A673 (cell line): ENCODE measurements at places on chromosomes 7 and 10. TPM values are rescaled to one million over a fixed set of nuclear protein-coding genes. Genes with fewer than 3 reads are reported as not detected.

The CLRN3 gene
- total RNA-seq, result not detected in 2 replicates

GRCh38 chr10:25072786-25073185 is 56.4 kb downstream of the THNSL1 start:
- no peaks in the 10 kb centered on the region for H3K4me1 ChIP-seq
- DNase-seq, result no peak
- H3K27ac ChIP-seq, result no peak overlapping the region
- no peak overlapping the region for H3K4me3 ChIP-seq
- no peaks in the 10 kb centered on the region for H3K36me3 ChIP-seq

DNA sequence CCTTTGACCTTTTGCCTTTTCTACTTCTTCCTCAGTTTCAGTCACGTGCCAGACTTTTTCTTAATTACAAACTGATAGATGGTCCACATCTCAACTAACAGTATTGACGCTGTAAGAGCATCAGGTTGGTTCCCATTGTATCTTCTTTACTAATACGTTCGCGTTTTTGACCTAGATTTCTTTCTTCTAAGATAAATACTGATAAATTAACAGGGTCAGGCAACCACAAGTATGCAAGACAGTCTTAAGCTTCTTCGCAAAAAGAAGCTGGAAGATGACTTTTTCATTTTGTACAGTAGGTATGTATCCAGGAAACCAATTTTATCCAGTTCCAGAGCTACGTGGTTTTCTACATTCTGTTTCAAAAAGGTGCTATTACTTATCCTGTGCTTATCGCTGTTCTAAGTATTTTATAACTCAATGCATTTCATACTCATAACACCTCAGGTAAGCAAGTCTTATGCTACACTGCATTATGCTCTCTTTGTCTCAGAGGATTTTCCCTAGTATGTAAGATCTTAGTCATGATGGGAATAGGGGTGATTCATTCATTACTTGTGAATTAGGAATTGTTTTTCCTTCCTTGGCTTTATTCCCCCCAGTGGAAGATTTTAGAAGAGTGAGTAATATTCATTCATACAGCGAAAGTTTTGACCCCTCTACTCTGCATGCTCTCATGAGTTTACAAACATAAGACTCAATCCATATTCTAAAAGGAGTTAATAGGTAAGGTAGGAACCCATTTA is 955 bp downstream of the DUS4L start:
- H3K4me3 ChIP-seq, result peak overlapping the region; percentile 96

GRCh38 chr10:98758463-98758862 is 311.7 kb upstream of the HPS1 start:
- no peak overlapping the region for H3K4me3 ChIP-seq
- no peak overlapping the region for H3K27ac ChIP-seq
- H3K4me1 ChIP-seq, result no peaks in the 10 kb centered on the region
- no peak for DNase-seq
- peaks cover 6% of the 10 kb centered on the region for H3K27me3 ChIP-seq

DNA sequence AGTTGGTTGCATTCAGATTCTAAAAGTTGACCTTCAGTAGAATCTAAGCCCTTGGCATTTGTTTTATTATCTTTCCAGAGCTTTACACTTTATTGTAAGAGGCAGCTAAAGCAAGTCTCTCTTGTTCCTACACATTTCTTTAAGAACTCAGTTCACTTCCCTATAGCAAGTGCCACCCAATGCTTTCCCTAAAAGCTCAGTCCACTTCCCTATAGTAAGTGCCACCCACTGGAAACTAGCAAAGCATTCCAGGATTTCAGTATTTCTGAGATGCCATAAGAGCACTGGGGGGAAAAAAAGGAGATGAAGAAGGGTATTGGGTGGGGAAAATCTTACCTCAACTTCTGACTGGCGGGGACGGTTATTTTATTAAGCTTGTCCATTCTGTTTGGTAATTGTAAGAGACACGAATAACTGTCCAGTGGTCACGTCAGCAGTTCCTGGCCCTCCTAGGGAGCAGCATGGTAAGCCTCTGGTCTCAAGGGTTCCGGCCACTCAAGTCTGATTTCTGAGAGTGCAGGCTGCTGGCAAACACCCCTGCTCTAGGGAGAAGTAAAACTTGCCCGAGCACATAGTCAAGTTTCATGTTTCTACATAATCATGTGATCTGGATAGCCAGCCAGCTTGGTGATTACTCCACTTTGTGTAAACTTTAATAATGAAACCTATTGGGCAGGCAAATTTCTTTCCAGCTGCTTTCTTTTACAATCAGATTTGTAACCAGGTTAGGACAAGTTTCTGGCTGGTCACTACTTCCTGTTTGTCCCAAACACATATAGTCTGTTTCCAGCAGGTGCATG is at the start of gene BLNK:
Gene BLNK, minus strand, starts transcription at position 554 of the 800 bp plus-strand sequence. Its CDS starts 171 bp downstream, at position 383.
- H3K4me3 ChIP-seq, result no peak within 1 kb of the TSS
- no peaks in the 10 kb centered on the region for H3K27me3 ChIP-seq
- no peaks in the 10 kb centered on the region for H3K4me1 ChIP-seq
- no peaks in the 10 kb centered on the region for H3K36me3 ChIP-seq
- no peak within 1 kb of the TSS for H3K27ac ChIP-seq
- DNase-seq, result no peak

- no peak overlapping the region for H3K4me3 ChIP-seq
- H3K4me1 ChIP-seq, result no peaks in the 10 kb centered on the region
- peaks cover 27% of the 10 kb centered on the region for H3K27me3 ChIP-seq
These were observed 822 bp upstream of the PRPF18 start for GRCh38 chr10:13585943-13586342.

DNA sequence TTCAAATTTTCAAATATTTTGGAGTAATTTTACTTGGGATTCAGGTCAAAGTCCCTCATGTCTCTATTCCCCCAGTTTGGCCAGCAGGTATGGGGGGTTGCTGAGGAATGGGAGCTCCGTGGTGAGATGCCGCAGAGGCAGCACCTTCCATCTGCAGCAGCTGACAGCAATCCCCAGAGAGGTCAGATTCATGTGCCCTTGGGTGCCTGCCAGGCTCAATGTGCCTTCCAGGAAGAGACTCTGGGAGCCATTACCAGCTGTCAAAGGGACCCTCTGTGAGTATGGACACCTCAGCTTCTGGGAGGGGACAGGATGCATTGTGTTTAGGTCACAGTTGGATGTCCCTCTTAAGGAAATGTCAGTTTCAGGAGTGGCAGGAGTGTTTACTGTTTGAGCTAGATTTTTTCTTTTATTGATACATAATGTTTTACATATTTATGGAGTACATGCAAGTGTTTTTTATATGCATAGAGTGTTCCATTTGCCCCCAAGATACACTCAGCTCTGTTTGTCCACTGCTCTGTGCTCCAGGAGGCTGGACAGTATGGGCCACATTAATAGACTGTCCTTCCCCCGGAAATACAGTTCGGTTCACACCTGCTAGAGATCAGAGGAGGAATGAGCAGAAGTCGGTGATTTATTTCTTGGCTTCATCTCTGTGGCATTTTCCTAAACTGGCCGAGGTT is 75.3 kb upstream of the GRB10 start:
- H3K4me1 ChIP-seq, result no peaks in the 10 kb centered on the region
- no peak for DNase-seq
- no peak overlapping the region for H3K4me3 ChIP-seq
- H3K36me3 ChIP-seq, result no peaks in the 10 kb centered on the region
- no peaks in the 10 kb centered on the region for H3K27me3 ChIP-seq

DNA sequence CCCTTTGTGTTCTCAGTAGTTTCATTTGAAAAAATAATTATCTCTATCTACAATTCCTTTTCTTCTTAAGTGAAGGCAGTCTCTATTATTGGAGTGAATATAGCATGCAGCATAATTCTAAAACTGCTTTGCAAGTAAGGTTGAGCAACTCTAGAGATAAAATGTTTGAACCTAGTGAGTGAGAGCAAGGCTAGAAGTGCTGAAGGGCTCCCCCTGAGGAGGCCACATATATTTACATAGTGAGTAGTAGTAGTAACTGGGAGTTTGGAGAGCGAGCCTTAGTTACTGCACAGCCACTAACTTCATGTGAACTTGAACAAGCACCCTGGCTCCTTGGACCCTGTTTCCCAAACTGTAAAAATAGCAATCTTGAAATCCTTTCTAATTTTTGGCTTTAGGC is 141.5 kb upstream of the DKK1 start:
- no peak overlapping the region for H3K27ac ChIP-seq
- peak; percentile 1 for DNase-seq
- H3K36me3 ChIP-seq, result no peaks in the 10 kb centered on the region
- no peak overlapping the region for H3K4me3 ChIP-seq

The SERPINE1 gene
- 4.7 and 5.3 TPM in 2 replicates for total RNA-seq

The MYPN gene
- 0.87 and 1.7 TPM in 2 replicates for total RNA-seq

The CUBN gene
- 1.9 and 3.4 TPM in 2 replicates for total RNA-seq

DNA sequence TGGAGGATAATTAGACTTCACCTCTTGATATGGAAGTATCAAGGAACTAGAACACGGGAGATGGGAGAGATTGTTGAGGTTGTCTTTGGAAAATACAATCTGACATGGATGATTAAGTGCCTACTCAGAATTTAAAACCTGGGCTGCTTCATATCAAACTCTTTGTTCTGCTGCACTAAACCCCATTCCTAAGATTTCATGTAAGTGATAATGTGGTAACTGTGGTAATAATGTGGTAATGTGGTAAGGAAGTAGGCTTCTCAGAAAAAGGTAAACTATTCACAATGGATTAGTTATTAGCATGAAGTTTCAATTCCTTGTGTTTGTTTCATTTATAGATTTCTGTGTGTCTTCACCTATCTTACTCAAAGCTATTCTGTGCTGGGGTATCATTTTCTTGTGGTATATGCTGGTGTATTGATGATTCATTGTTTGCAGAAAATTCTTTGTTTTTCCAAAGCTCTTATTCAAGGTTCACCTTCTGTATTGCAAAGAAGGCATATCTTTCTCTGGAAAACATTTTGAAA is 129.9 kb upstream of the TAC1 start:
- no peak overlapping the region for H3K27ac ChIP-seq
- no peak overlapping the region for H3K4me3 ChIP-seq
- no peaks in the 10 kb centered on the region for H3K36me3 ChIP-seq
- H3K27me3 ChIP-seq, result peaks cover 2% of the 10 kb centered on the region

- H3K36me3 ChIP-seq, result no peaks in the 10 kb centered on the region
- H3K27ac ChIP-seq, result no peak overlapping the region
- peaks cover 3% of the 10 kb centered on the region for H3K4me1 ChIP-seq
- no peaks in the 10 kb centered on the region for H3K27me3 ChIP-seq
- no peak overlapping the region for H3K4me3 ChIP-seq
These were observed 972.6 kb downstream of the KCNMA1 start for GRCh38 chr10:76665029-76665428.

GRCh38 chr10:67327626-67328535 is 368.1 kb downstream of the CTNNA3 start:
- DNase-seq, result no peak
- H3K27ac ChIP-seq, result no peak overlapping the region
- no peaks in the 10 kb centered on the region for H3K4me1 ChIP-seq
- H3K4me3 ChIP-seq, result no peak overlapping the region
- no peaks in the 10 kb centered on the region for H3K36me3 ChIP-seq
- peaks cover 3% of the 10 kb centered on the region for H3K27me3 ChIP-seq

The SPOCK2 gene
- total RNA-seq, result 0.11 and 0.32 TPM in 2 replicates

- no peaks in the 10 kb centered on the region for H3K4me1 ChIP-seq
- no peaks in the 10 kb centered on the region for H3K36me3 ChIP-seq
- peaks cover 8% of the 10 kb centered on the region for H3K27me3 ChIP-seq
- DNase-seq, result no peak
These were observed 104.2 kb downstream of the DNAJB6 start for GRCh38 chr7:157441023-157441399.

GRCh38 chr10:22159979-22160378 is 57.8 kb downstream of the EBLN1 start:
- no peak overlapping the region for H3K4me3 ChIP-seq
- no peak for DNase-seq
- no peaks in the 10 kb centered on the region for H3K27me3 ChIP-seq
- H3K36me3 ChIP-seq, result no peaks in the 10 kb centered on the region

GRCh38 chr7:122046402-122046801 is 97.6 kb downstream of the AASS start:
- no peaks in the 10 kb centered on the region for H3K36me3 ChIP-seq
- H3K27me3 ChIP-seq, result no peaks in the 10 kb centered on the region
- no peak for DNase-seq
- H3K4me1 ChIP-seq, result no peaks in the 10 kb centered on the region

GRCh38 chr10:129662426-129662825 is 195.4 kb downstream of the MGMT start:
- no peak overlapping the region for H3K27ac ChIP-seq
- H3K4me1 ChIP-seq, result peaks cover 18% of the 10 kb centered on the region
- DNase-seq, result peak; percentile 4
- no peak overlapping the region for H3K4me3 ChIP-seq

DNA sequence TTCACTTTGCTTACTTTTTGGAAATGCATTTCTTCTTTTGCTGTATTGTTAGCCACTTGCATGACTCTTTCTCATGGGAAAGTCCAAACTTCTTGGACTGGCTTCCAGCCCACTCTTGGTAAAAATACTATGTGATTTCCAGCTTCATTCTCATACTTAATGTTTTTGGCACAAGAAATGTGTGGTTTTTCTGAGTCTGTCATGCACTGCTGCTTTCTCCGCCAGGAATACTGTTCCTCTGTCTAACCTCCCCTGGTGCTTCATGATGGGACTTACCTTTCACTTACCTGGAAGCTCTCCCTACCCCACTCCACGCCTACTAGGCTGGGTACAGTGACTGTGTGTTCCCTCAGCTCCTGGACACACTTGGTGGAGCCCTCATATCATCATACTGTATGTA is 18.7 kb downstream of the MGAM2 start:
- H3K36me3 ChIP-seq, result no peaks in the 10 kb centered on the region
- H3K27ac ChIP-seq, result no peak overlapping the region

- no peak overlapping the region for H3K4me3 ChIP-seq
- H3K4me1 ChIP-seq, result peaks cover 4% of the 10 kb centered on the region
- no peak overlapping the region for H3K27ac ChIP-seq
- H3K36me3 ChIP-seq, result no peaks in the 10 kb centered on the region
- H3K27me3 ChIP-seq, result no peaks in the 10 kb centered on the region
These were observed 406 bp downstream of the ZP3 start for GRCh38 chr7:76425156-76425555.

- no peak overlapping the region for H3K4me3 ChIP-seq
- H3K27me3 ChIP-seq, result no peaks in the 10 kb centered on the region
- no peak overlapping the region for H3K27ac ChIP-seq
- no peaks in the 10 kb centered on the region for H3K36me3 ChIP-seq
- H3K4me1 ChIP-seq, result no peaks in the 10 kb centered on the region
These were observed 171.5 kb downstream of the DIP2C start for GRCh38 chr10:517872-518475.

DNA sequence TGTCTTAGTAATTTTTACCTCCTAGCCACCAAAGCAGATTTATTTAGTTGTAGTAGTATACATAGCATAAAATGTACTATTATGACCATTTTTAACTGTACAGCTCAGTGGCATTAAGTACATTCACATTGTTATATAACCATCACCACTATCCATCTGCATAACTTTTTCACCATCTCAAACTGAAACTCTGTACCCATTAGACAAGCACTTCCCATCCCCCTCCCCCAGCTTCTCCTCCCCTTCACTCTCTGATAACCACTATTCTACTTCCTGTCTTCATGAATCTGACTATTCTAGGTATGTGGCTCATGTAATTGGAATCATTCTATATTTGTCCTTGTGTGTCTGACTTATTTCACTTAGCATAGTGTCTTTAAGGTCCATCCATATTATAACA is 71.9 kb downstream of the MRPL32 start:
- H3K4me1 ChIP-seq, result no peaks in the 10 kb centered on the region
- no peak overlapping the region for H3K27ac ChIP-seq
- no peaks in the 10 kb centered on the region for H3K27me3 ChIP-seq

- H3K4me1 ChIP-seq, result no peaks in the 10 kb centered on the region
- no peaks in the 10 kb centered on the region for H3K36me3 ChIP-seq
- no peaks in the 10 kb centered on the region for H3K27me3 ChIP-seq
- H3K4me3 ChIP-seq, result no peak overlapping the region
- H3K27ac ChIP-seq, result no peak overlapping the region
These were observed 19.9 kb upstream of the MAP3K8 start for GRCh38 chr10:30413996-30414576.
